ENCODE measurements at places on chromosomes 1 and 21.

GRCh38 chr1:45612941-45613579 is 10.8 kb downstream of the CCDC17 start:
- DNase-seq: no peak

DNA sequence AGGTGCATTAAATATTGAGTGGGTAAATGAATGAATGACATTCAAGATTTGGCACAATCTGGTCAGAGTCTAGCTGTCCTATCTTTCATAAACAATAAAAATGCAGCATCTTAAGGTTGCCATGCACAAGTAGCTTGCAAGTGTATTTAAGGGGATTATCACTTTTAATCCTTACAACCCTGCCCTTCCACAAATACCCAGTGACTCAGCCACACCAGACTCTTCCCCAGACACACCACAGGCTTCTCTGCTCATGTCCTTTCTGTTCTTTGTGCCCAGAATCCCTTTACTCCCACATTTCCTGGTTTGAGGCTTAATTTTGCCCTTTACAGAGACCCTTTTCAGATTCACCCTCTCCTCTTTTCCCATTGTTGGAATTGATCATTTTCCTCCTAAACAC is 59.8 kb downstream of the KIRREL1 start:
- DNase-seq: no peak

DNA sequence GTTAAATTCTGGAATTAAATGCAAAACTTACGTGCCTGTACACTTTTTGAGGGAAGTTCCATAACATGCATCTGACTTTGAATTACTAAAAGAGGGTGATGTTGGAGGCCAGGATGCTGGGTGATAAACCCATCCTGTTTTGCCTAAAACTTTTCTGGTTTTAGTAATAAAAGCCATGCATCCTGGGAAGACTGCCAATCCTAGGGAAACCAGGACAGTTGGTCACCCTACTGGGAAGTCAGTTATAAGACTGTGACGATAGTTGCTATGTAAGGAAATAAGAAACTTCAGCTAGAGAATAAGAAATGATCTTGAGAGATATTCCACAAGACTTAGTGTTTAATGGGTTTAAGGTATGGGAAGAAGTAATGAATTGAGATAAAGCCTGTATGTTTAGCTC is 336.6 kb upstream of the LYPLAL1 start:
- no peak for DNase-seq

- DNase-seq: peak; percentile 25
Observed at GRCh38 chr1:1407636-1408318, 684 bp upstream of the MRPL20 start.

GRCh38 chr1:24136956-24137539 is 5.9 kb downstream of the IL22RA1 start:
- DNase-seq: no peak

DNA sequence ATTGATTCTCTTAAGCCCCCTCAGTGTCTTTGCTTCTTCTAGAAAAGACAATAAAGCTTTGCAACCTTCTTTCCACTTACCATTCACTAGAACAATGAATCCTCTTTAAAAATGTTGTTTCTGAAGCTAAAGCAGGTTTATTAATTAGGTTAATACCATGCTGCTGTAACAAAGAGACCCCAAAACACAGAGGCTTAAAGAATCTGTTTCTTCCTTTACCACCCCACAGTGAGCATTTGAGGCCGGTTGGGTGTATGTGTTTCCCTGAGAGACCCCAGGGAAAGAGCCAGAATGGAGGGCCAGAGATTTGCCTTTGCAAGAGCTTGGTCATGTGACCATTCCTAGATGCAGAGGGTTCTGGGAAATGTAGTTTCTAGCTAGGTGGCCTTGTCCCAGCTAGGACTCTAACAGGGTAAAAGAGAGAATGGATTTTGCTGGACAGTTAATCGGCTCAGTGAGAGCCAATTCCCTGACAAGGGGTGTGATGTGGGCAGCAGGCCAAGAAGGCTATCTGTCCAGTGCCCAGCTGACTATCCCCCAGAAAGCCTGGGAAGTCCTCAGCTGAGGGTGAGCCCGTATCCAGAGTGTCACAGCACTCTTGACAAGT is 191.8 kb upstream of the TMEM51 start:
- DNase-seq: no peak

GRCh38 chr1:225517697-225518096 is 89.9 kb upstream of the LBR start:
- peak; percentile 3 for DNase-seq

DNA sequence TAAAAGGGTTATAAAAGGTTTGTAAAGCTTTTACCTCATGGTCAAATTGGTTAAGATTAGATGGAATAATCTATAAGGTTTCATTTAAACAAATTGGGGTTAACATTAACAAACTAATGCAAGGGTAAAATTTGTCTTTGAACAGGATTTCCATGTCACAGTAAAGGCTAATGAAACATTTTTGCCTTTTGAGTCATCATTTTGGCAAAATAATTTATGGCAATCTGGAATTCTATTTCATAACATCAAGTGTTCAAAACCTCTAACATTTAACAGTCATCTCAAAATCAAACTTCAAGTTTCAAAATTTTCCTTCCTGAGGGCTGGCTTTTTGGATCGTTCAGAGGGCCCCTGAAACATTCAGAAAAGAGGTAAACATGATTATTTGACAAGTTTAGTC is 6.6 kb upstream of the CD46 start:
- DNase-seq: no peak

DNA sequence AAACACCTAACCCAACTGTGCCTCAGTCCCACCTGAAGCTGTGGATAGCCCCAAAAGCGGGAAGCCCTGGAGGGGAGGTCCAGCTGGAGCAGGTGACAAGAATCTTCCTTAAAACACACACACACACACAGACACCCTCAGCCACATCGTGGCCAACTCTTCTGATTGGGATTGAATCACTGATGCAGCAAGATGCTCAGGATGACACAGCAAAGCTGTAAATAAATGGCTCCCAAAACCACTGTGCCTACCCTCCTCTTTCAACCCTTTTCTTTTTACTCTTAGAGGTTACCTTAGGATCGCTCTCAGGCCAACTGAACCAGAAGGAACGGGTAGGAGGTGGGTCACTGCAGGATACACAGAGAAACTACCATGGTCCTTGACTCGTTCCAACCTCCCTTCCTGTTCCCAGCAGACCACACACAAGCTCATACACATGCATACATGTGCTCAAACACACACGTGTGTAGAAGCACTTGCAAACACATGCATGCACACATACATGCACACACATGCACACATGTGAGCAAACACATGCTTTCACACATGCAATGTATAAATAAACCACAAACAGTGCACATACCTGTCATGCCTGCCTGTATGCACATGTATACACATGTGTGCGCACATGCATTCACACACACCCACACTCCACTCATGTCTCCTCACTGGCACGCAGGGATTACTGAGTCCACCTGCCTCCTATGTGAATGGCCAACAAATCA is 14.4 kb downstream of the CAPN9 start:
- no peak for DNase-seq

GRCh38 chr1:38360807-38361206 is 314.2 kb upstream of the POU3F1 start:
- no peak for DNase-seq

DNA sequence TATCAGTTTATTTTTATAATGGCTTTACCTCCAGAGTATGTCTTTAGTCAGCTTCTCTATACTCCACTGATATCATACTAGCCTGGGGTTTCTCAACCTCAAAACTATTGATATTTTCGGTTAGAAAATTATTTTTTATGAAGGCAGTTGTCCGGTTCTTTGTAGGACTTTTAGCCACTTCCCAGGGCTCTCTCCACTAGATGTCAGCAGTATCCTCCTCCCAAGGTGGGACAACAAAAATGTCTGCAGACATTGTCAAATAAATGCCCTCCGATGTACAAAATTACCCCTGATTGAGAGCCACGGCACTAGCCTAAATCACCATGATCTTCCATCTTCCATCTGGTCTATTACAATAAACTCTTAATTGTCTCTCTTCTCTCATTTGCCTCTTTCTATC is 4.1 kb upstream of the GRIK1 start:
- no peak for DNase-seq

- DNase-seq: no peak
Observed at GRCh38 chr1:184952428-184952827, 21.9 kb downstream of the NIBAN1 start.

DNA sequence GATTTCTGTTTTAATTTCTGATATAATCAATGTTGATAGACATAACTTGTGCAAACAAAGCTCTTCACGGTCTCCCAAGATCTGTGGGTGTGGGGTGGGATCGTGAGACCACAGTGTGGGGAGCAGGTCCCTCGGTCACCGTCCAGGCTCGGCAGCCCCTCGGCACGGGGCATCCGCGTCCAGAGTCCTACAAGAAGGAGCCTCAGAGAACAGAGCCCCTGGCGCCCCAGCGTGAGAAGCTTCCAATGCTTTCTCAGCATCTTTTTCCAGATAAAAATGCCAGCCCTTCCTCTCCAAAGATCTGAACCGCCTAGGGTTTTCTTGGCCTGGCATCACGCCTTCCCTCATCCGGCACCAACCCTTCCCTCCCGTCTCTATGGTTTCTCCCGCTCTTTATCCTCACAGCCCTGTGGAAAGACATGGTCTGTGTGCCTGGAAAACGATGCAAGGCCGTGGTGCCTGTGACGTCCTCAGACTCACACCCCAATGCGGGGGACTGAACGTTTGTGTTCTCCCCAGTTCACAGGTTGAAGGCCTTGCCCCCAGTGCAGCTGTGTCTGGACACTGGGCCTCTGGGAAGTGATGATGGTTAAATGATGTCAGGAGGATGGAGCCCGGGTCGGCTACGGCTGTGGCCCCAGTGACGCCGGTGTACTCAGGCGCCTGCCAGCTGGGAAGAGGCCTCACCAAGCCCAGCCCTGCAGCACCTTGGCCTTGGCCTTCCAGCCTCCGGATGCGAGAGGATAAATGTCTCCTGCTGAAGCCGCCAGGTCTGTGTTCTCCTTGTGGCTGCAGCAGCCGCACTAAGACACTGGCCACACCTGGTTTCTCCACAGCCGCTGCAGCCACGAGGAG is 45.9 kb upstream of the COL6A2 start:
- no peak for DNase-seq

GRCh38 chr1:119467857-119468668 is 38.9 kb upstream of the HSD3B1 start:
- no peak for DNase-seq

GRCh38 chr1:6998267-6998666 is 213.0 kb downstream of the CAMTA1 start:
- DNase-seq: no peak

- DNase-seq: peak; percentile 73
Observed at GRCh38 chr1:109502364-109502851, 7.1 kb downstream of the AMIGO1 start.

GRCh38 chr1:46278807-46279206 is 24.6 kb downstream of the LRRC41 start:
- no peak for DNase-seq

DNA sequence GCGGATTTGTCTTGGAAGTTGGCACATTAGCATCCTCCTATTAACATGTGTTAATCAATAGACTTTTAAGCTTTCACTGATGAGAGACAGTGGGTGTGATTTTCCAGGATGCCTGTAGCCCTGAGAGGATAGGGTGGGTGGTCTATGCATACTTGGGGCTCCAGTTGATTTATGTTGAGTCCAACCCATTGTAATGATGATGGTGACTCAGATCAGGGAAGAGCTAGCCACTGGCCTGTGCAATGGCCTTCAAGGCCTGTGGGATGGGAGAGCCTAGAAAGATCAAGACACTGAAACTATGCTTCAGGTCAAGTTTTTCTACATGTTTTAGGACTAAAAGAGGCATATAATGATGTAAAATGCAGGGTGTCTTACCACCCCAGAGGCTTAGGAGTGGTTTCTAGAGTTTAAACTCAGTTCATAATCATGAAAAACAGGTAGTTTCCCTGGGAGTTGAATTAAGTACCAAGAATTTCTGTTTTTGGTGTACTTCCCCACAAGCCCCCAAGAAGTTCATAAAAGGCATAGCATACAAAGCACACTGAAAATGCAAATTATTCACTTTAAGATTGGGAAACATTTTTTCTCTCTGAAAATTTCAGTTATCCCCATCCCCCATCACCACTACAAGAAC is 19.9 kb downstream of the BEND5 start:
- no peak for DNase-seq

- DNase-seq: no peak
Observed at GRCh38 chr1:98849969-98850636, 154.6 kb downstream of the PLPPR5 start.

- no peak for DNase-seq
Observed at GRCh38 chr1:29962831-29963247, 726.5 kb downstream of the PTPRU start.

GRCh38 chr1:193799948-193800690 is 613.7 kb upstream of the B3GALT2 start:
- DNase-seq: no peak

GRCh38 chr1:241250465-241250864 is 106.5 kb downstream of the RGS7 start:
- no peak for DNase-seq

DNA sequence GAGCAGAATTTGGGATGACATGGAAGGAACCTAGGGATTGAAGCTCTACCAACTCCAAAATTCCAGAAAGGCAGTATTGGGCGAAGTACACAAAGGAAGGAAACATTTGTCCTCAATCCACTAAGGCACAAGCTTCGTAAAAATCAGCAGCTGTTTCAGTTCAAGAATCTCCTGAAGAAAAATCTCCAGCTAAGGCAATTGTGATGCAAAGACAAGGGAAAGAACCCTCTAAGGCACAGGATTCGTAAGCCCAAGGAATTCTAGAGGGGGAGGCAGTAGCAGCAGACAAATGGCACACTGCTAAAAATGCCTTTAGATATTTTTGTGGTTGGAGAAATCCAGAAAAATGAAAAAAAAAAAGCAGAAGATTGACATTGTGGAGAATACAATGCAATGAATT is 64.5 kb upstream of the PLPPR5 start:
- no peak for DNase-seq

DNA sequence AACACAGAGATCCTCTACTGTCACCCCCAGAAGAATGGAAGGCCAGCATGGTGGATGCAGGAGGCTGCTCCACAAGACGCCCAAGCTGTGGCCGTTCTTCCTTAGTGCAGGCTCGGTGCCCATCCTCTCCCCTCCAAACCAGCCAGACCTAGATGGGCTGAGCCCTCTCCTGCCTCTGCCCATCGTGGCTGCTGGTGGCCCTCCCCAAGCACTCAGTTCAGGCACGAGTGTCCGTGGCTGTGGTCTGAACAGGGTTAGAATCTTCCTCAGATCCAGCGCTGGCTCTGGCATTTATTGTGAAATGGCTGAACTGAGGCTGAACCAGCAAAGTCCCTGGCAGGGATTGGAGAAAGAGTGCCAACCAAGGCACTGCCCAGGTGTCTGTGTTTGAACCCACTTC is 59.5 kb downstream of the TRIM11 start:
- no peak for DNase-seq

DNA sequence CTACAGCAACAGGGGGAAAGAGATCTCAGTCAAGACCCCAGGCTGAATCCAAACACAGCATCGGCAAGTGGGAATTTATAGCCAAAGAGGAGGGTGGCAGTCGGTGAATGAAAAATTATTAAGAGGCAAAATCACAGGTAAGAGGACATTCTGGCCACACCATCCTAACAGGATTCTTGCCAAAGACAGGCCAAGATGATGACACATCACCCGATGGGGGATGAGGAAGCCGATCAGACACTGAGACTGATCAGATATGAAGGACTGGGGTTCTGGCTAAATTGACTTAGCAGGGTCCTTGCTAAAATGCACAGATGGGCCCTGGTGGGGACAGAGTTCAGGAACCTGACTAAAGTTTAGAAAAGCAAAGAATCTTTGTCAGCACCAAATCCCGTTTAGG is 402.2 kb downstream of the SMYD3 start:
- no peak for DNase-seq

Data from CD4-positive, alpha-beta T cell treated with Interleukin-1 beta for 1 hour (primary cell).